Activated T-helper 1 cell treated with anti-CD3 and anti-CD28 coated beads, Interleukin-12 subunit alpha, Interleukin-12 subunit beta, Interleukin-2, Interleukin-4 antibody, amounts not matched to agents 30 ng/mL and 10 ng/mL and 1 ng/mL, durations not matched to agents 14 hours and 24 hours and 36 hours (primary cell): ENCODE measurements at places on chromosomes 16 and 17. TPM values are rescaled to one million over a fixed set of nuclear protein-coding genes. Genes with fewer than 3 reads are reported as not detected.

- H3K4me1 ChIP-seq: peaks cover 23% of the 10 kb centered on the region
- no peaks in the 10 kb centered on the region for H3K36me3 ChIP-seq
- no peak overlapping the region for H3K4me3 ChIP-seq
- no peak overlapping the region for H3K27ac ChIP-seq
- H3K27me3 ChIP-seq: peaks cover 5% of the 10 kb centered on the region
These were observed 10.3 kb downstream of the TNRC6C start for GRCh38 chr17:77968788-77969187.

GRCh38 chr17:21374441-21375161 is 1.6 kb upstream of the KCNJ12 start:
- no peaks in the 10 kb centered on the region for H3K36me3 ChIP-seq
- no peak for DNase-seq
- H3K27me3 ChIP-seq: peaks cover 28% of the 10 kb centered on the region
- no peaks in the 10 kb centered on the region for H3K4me1 ChIP-seq
- H3K27ac ChIP-seq: no peak overlapping the region

GRCh38 chr17:21246698-21247097 is 6.5 kb downstream of the NATD1 start:
- H3K4me1 ChIP-seq: no peaks in the 10 kb centered on the region
- no peak overlapping the region for H3K4me3 ChIP-seq
- H3K27ac ChIP-seq: no peak overlapping the region
- no peaks in the 10 kb centered on the region for H3K27me3 ChIP-seq
- H3K36me3 ChIP-seq: no peaks in the 10 kb centered on the region

DNA sequence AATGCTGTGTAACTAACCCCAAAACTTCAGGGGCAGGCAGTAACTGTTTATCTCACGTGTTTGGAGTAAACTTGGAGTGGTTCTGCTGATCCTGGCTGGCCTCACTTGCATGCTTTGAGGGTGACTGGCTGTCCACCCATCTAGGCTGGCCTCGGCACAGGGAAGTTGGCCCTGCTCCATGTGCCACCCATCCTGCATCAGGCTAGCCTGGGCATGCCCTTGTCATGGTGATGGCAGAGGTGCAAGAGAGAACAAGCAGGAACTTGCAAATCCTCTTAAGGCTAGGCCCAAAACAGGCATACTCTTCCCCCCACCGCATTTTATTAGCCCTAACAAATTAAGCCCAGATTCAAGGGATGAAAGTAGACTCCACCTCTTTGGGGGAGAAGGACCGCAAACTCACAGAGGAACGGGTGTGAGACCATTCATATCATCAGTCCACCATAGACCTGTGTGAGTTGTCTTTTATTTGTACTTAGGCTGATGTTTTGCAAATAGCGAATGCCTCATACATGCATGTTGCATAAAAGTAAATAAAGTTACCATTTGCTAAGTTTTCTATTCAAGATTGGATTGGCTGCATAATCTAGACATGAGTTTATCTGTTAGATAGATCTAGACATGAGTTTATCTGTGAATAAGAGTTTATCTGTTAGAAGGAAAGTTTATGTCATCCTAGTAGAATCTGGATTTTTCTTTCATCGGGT is 221.0 kb downstream of the CCDC182 start:
- H3K36me3 ChIP-seq: peaks cover 11% of the 10 kb centered on the region
- DNase-seq: no peak
- peak overlapping the region; percentile 18 for H3K27ac ChIP-seq
- no peaks in the 10 kb centered on the region for H3K27me3 ChIP-seq
- peaks cover 20% of the 10 kb centered on the region for H3K4me1 ChIP-seq
- no peak overlapping the region for H3K4me3 ChIP-seq

- H3K27ac ChIP-seq: peak overlapping the region; percentile 61
- H3K4me1 ChIP-seq: peaks cover 27% of the 10 kb centered on the region
- no peak overlapping the region for H3K4me3 ChIP-seq
- H3K36me3 ChIP-seq: peaks cover 1% of the 10 kb centered on the region
- no peak for DNase-seq
These were observed 43.1 kb upstream of the HAPSTR1 start for GRCh38 chr16:9048302-9048700.

COL1A1 gene
- total RNA-seq: 1.2 and 2.0 TPM in 2 replicates
